ENCODE measurements at places on chromosomes 11 and 22. TPM values are rescaled to one million over a fixed set of nuclear protein-coding genes. Genes with fewer than 3 reads are reported as not detected.

DNA sequence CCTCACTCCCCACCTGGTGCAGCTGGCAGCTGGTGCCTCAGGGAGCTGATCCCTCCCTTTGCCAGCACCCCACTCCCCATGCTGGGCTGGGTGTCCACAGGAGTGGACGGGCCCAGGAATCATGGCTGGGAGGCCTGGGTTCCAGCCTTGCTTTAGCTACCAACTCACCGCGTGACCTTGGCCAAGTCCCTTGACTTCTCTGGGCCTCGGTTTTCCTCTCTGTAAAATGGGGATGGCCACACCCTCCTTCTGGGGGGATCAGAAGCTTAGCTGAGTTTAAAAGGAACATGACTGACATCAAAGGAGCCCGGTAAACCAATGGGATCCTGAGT, 116.9 kb downstream of the KIAA1671 start:
- DNase-seq, result no peak
- peaks cover 88% of the 10 kb centered on the region for H3K4me1 ChIP-seq
- H3K27ac ChIP-seq, result peak overlapping the region; percentile 99
- H3K4me3 ChIP-seq, result peak overlapping the region; percentile 86

DNA sequence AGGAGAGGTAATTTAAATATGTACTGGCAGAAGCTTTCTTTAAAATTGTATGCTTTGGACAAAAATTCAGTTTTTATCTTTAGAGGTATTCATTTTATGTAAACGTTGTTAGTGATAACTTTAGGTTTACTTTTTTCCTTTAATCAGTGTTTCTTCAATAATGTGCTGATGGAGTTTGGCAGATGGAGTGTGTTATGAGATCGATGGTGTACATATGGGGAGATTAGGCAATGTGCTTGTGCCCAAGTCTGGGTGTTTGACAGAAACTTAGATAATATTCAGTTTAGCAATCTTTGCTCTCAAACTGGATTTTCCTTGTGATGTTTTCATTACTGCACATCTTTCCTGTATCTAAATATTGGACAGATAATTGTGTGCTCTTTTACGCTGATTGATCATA, 425.4 kb downstream of the JRKL start:
- H3K27me3 ChIP-seq, result no peaks in the 10 kb centered on the region
- no peak overlapping the region for H3K27ac ChIP-seq
- no peaks in the 10 kb centered on the region for H3K4me1 ChIP-seq

DNA sequence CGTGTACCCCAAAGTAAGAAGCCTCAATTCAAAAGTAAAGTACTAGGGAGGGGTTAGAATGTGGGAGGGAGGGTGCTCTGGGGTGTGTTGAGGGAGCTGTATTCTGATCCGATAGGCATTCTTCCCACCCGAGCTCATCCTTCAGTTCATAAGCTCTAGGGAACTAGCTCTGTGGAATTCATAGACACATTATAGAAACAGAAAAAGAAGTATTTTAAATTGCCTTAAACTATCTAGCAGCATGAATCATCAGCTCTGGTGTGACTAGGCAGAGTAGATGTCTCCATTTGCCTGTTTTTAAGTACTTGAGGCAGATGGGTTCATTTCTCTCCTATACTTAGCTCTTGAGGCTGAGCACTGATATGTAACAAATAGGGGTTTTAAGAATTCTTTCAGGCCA, 7.3 kb upstream of the SGSM3 start:
- no peak overlapping the region for H3K27ac ChIP-seq
- H3K27me3 ChIP-seq, result no peaks in the 10 kb centered on the region
- H3K4me1 ChIP-seq, result peaks cover 2% of the 10 kb centered on the region
- peaks cover 84% of the 10 kb centered on the region for H3K36me3 ChIP-seq
- H3K4me3 ChIP-seq, result no peak overlapping the region
- DNase-seq, result no peak

DNA sequence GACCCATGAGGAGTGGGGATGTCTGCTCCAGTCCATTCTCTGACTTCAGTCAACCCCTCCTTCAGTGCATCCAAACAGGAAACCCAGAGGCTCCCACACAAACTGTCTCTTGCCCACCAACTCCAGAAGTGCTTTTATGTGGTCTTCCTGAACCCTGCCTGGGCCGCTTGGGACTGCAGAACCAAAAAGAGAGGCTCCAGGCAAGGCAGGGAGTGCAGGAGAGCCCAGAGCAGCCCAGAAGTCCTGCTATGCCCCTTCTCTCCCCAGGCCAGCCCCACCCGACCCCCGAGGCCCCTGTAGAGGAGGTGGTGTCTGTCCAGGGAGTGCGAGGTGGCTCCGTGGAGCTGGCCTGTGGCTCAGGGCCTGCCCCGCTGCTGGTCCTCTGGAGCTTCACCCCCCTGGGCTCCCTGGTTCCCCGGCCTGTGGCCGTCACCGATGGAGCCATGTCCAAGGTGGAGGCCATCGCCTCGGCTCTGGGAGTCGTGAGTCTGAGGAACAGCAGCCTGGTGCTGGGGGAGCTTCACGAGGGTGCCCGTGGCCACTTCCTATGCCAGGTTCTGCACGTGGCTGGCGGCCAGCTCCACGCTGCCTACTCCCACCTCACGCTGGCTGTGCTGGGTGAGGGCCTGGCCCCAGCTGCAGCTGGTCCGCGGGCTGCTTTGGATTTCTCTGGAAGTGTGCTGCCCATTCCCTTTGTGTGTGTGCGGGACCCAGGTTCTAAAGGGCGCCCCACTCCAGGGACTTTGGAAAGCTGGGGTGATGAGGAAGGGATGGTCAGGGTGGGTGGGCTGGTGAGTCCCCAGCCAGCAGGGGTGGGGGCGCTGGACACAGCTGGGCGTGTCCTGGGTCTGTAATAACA, 1.8 kb downstream of the VSIG10L2 start:
- H3K27ac ChIP-seq, result no peak overlapping the region
- no peak for DNase-seq
- H3K4me3 ChIP-seq, result no peak overlapping the region
- no peaks in the 10 kb centered on the region for H3K4me1 ChIP-seq
- H3K27me3 ChIP-seq, result no peaks in the 10 kb centered on the region

The RTN4RL2 gene
- total RNA-seq, result 0.35 TPM

DNA sequence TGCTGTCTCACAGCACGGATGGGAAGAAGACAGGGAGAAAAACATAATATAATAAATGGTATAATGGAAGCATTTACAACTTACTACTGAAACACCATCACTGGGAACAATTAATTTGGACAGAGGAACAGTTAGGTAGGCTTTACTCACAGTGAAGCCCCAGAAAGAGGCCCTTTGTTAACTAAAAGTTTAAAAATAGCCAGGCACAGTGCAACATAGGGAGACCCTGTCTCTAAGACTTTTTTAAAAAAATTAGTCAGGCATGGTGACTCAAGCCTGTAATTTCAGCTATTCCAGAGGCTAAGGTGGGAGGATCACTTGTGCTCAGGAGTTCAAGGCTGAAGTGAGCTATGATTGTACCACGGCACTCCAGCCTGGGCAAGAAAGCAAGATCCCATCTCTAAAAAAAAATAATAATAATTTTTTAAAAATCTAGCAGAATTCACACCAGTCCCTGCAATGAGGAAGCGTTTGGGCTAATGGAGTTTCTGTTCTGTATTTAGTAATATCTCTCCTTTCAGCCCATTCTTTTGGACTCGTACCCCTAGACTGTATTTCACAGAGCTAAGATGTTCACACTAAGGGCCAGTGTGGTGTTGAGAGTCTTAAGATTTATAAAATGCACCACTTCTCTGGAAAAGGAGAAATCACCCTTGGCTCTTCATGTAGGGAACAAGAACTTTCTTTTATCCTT, 275.5 kb downstream of the SOX6 start:
- no peaks in the 10 kb centered on the region for H3K27me3 ChIP-seq
- no peaks in the 10 kb centered on the region for H3K4me1 ChIP-seq
- H3K27ac ChIP-seq, result no peak overlapping the region
- no peaks in the 10 kb centered on the region for H3K36me3 ChIP-seq
- no peak for DNase-seq
- H3K4me3 ChIP-seq, result no peak overlapping the region

GRCh38 chr11:16604794-16605388, 133.6 kb upstream of the C11orf58 start:
- peaks cover 20% of the 10 kb centered on the region for H3K4me1 ChIP-seq
- peaks cover 8% of the 10 kb centered on the region for H3K36me3 ChIP-seq
- peaks cover 56% of the 10 kb centered on the region for H3K27me3 ChIP-seq

The RIMBP3C gene
- not detected for total RNA-seq

GRCh38 chr22:25069758-25070481, 117.4 kb downstream of the KIAA1671 start:
- peak overlapping the region; percentile 99 for H3K27ac ChIP-seq
- DNase-seq, result peak; percentile 73
- H3K4me1 ChIP-seq, result peaks cover 88% of the 10 kb centered on the region
- H3K4me3 ChIP-seq, result peak overlapping the region; percentile 86

The FZD4 gene
- total RNA-seq, result 0.02 TPM

DNA sequence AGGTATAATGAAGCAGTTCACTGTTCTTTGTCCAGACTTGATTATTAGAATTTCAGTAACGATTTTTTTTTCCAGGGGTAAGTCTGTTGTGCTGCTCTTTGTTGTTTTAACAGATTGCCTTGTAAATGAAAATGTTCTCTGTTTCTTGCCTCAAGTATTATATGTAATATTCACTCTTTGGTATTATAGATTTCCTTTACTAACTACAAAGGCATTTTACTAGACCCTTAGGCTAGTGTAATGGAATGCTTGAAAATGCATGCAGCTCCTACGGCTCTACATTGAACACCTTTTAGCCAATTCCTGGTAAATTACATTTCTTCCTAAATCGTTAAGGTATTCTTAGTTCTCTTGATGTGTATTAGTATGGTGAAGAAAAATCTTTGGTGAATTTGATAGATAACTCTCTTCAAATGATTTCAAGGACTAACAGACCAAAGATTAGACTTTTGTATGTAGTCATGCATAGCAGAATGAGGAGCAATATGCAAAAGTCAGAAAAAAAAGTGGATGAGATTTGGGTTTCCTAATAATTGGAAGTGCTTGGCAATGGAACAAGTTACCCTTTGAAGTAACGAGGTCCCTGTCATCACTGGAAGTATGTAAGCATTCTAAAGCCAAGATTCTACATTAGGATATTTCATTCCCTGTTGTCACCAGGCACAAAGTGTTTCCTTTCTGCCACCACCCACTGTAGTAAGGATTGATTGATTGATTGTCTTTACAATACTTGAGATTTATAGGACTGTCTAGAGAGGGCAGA, 113.1 kb downstream of the DBX1 start:
- no peak overlapping the region for H3K27ac ChIP-seq
- no peak for DNase-seq
- H3K4me1 ChIP-seq, result no peaks in the 10 kb centered on the region
- H3K27me3 ChIP-seq, result no peaks in the 10 kb centered on the region

The CHRNA10 gene
- 3.0 TPM for total RNA-seq

DNA sequence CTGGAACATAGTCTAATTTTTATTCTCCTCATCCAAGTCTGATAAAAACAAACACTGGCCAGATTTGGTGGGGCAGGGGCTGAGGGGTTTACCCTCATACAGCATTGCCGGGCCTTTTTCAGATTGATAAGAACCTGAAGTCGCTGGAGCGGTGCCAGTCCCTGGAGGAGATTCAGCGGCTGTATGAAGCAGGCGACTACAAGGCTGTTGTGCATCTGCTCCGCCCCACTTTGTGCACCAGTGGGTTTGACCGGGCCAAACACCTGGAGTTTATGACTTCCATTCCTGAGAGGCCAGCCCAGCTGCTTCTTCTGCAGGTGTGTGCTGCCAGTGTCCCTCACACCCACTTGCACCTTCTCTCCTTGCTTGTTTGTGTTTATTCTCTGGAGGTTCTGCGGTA, 55.8 kb downstream of the CABIN1 start:
- H3K4me1 ChIP-seq, result no peaks in the 10 kb centered on the region
- no peak overlapping the region for H3K4me3 ChIP-seq
- DNase-seq, result no peak

The IFITM10 gene
- 0.96 TPM for total RNA-seq

The TMPRSS13 gene
- 1.4 TPM for total RNA-seq

The ALDH3B2 gene
- total RNA-seq, result not detected

GRCh38 chr11:132064987-132065620, 694.7 kb downstream of the NTM start:
- H3K4me1 ChIP-seq, result no peaks in the 10 kb centered on the region
- no peak overlapping the region for H3K4me3 ChIP-seq
- no peak for DNase-seq

DNA sequence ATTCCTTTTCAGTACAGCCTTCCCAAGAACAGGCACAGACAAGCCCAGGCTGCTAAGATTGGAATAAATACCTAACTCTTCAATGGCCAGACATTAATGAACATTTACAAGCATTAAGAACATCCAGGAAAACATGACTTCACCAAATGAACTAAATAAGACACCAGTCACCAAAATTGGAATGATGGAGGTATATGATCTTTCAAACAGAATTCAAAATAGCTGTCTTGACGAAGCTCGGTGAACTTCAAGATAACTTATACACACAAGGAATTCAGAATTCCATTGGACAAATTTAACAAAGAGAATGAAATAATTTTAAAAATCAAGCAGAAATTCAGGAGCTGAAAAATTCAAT, 16.4 kb upstream of the DDX10 start:
- H3K36me3 ChIP-seq, result no peaks in the 10 kb centered on the region
- peaks cover 4% of the 10 kb centered on the region for H3K27me3 ChIP-seq
- DNase-seq, result no peak

The OR6M1 gene
- total RNA-seq, result not detected

- H3K4me1 ChIP-seq, result no peaks in the 10 kb centered on the region
- no peak overlapping the region for H3K27ac ChIP-seq
- no peaks in the 10 kb centered on the region for H3K36me3 ChIP-seq
Observed at GRCh38 chr11:130531061-130531460, 82.6 kb downstream of the ADAMTS15 start.

The MUC6 gene
- not detected for total RNA-seq

- H3K27ac ChIP-seq, result no peak overlapping the region
- peaks cover 6% of the 10 kb centered on the region for H3K4me1 ChIP-seq
- H3K27me3 ChIP-seq, result peaks cover 21% of the 10 kb centered on the region
- DNase-seq, result no peak
Observed at GRCh38 chr11:73206801-73207200, 11.3 kb upstream of the P2RY2 start.

The JAM3 gene
- 4.8 TPM for total RNA-seq

- H3K27me3 ChIP-seq, result no peaks in the 10 kb centered on the region
- no peaks in the 10 kb centered on the region for H3K4me1 ChIP-seq
- no peak overlapping the region for H3K27ac ChIP-seq
Observed at GRCh38 chr22:32615874-32616564, 141.4 kb downstream of the FBXO7 start.

- H3K27me3 ChIP-seq, result peaks cover 7% of the 10 kb centered on the region
- H3K4me3 ChIP-seq, result peak overlapping the region; percentile 78
- peak overlapping the region; percentile 79 for H3K27ac ChIP-seq
- H3K4me1 ChIP-seq, result peaks cover 46% of the 10 kb centered on the region
- DNase-seq, result no peak
Observed at GRCh38 chr11:574632-575312, 1.5 kb upstream of the PHRF1 start.

GRCh38 chr22:46539169-46539568, 1.7 kb upstream of the CELSR1 start:
- no peak overlapping the region for H3K4me3 ChIP-seq
- no peak for DNase-seq
- H3K36me3 ChIP-seq, result no peaks in the 10 kb centered on the region
- H3K27me3 ChIP-seq, result peaks cover 35% of the 10 kb centered on the region
- no peaks in the 10 kb centered on the region for H3K4me1 ChIP-seq

DNA sequence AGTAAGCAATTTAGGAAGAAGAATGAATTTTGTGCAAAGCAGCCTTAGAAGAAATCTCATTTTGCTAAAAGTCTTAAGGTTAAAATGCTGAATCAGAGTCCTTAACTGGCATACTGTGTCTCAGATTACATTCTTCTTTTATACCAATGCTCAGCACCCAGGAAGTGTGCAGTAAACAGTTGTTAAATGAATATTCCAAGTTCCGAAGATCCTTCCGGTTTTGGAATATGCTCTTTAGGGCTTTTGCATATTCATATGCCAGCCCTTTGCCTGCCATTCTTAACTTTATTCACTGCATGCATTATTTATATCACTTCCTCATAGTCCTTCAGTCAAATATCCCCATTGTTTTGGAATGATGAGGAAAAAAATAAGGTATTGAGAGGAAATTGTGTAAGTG, 242.0 kb downstream of the DDX10 start:
- H3K36me3 ChIP-seq, result peaks cover 3% of the 10 kb centered on the region
- H3K27ac ChIP-seq, result no peak overlapping the region
- H3K4me3 ChIP-seq, result no peak overlapping the region
- no peaks in the 10 kb centered on the region for H3K27me3 ChIP-seq
- H3K4me1 ChIP-seq, result no peaks in the 10 kb centered on the region

Measured in activated CD4-positive, alpha-beta T cell treated with anti-CD3 and anti-CD28 coated beads, Interleukin-2, amount 10 ng/mL, durations not matched to agents 7 days and 5 days (primary cell).